ENCODE measurements at places on chromosomes 1 and 21.

- DNase-seq: no peak
Observed at GRCh38 chr1:64996541-64997257, 30.4 kb upstream of the JAK1 start.

DNA sequence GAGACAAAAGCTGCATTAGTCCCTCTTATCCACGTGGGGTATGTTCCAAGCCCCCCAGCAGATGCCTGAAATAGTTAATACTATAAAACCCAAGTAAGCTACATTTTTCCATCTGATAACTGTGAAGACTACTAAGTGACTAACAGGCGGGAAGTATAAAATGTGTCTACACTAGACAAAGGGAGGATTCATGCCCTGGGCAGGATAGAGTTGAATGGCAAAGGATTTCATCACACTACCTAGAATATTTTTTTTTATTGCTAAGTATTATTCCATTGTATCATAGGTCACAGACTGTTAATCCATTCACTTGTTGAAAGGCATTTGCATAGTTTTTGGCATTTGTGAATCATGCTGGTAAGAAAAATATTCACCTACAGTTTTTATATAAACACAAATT, 26.4 kb upstream of the CFHR4 start:
- DNase-seq: no peak

- DNase-seq: no peak
Observed at GRCh38 chr21:32140151-32140550, 138.7 kb downstream of the MIS18A start.

DNA sequence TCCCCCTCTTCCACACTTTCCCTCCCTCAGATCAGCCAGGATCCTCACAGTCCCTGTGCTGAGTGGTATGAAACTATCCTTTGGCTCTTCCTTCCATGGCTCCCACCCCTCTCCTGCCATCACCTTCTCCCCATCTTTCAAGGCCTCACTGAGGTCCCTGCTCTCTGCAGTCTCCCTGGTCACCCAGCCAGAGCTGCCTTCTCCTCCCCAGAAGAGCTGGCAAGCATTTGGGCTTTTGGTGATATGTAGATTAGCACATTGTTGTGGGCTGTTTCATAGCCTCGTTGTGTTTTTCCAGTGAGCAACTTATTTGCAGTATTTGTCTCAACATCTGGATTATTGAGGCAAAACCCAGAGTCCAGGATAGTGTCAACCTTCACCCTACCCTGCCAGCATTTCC, 2.2 kb downstream of the CSF1 start:
- no peak for DNase-seq

DNA sequence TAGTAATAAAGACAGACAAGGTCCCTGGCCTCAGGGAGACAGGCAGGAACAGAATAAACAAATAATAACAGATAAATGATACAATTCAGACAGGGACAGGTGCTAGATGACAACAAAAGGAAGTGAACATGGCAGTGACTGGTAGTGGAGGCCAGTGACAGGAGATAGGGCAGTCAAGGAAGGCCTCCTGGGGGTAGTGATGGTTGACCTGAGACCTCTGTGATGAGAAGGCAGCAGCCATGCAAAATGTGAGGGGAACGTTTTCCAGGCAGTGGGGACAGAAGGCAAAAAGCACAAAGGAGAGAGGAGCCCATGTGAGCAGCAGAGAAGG, 18.5 kb downstream of the OPTC start:
- DNase-seq: no peak

Measured in central memory CD4-positive, alpha-beta T cell (primary cell).